ENCODE measurements at places on chromosomes 5 and 9. TPM values are rescaled to one million over a fixed set of nuclear protein-coding genes. Genes with fewer than 3 reads are reported as not detected.

The LOX gene
- total RNA-seq, result 98.2 TPM

The EXOSC3 gene
- 28.5 TPM for total RNA-seq

The WNK2 gene
- 6.2 TPM for total RNA-seq

The HACD4 gene
- 1.2 TPM for total RNA-seq

The F2R gene
- total RNA-seq, result 48.9 TPM

The CCNI2 gene
- 1.4 TPM for total RNA-seq
